ENCODE measurements at places on chromosomes 6 and 20.

GRCh38 chr20:50194422-50194830, 3.8 kb downstream of the CEBPB start:
- DNase-seq = no peak

- DNase-seq = no peak
These were observed 31.9 kb downstream of the TTI1 start for GRCh38 chr20:38001173-38001875.

DNA sequence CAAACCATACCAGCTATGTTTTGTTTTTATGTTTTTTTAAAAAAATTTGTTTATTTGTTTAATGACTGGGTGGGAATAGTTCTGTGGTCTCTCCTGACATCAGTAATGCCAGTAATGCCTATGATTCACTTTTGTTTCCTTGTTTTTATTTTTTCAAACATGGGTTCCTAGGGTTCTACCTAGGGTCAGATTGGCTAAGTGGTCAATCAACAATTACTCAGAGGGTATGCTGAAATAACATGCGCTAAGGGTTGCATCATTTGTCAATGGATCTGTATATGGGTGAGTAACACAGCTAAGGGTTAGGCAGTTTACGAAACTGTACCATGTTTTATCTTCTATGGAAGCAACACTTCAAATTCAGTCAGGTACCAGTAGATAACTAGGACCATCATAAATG, 583.8 kb upstream of the GJE1 start:
- DNase-seq = no peak

- no peak for DNase-seq
These were observed 34.7 kb upstream of the ADGRF4 start for GRCh38 chr6:47663462-47664216.

GRCh38 chr6:161853657-161854056, 579.8 kb upstream of the AGPAT4 start:
- no peak for DNase-seq

DNA sequence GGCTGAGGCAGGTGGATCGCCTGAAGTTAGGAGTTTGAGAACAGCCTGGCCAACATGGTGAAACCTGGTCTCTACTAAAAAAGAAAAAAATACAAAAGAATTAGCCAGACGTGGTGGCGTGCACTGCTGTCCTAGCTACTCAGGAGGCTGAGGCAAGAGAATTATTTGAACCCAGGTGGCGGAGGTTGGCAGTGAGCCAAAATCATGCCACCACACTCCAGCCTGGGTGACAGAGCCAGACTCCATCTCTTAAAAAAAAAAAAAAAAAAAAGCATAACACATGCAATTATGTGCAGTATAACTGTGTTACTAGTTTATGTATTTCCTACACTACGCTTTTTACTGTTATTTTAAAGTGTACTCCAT, 31.9 kb upstream of the FAM135A start:
- no peak for DNase-seq

DNA sequence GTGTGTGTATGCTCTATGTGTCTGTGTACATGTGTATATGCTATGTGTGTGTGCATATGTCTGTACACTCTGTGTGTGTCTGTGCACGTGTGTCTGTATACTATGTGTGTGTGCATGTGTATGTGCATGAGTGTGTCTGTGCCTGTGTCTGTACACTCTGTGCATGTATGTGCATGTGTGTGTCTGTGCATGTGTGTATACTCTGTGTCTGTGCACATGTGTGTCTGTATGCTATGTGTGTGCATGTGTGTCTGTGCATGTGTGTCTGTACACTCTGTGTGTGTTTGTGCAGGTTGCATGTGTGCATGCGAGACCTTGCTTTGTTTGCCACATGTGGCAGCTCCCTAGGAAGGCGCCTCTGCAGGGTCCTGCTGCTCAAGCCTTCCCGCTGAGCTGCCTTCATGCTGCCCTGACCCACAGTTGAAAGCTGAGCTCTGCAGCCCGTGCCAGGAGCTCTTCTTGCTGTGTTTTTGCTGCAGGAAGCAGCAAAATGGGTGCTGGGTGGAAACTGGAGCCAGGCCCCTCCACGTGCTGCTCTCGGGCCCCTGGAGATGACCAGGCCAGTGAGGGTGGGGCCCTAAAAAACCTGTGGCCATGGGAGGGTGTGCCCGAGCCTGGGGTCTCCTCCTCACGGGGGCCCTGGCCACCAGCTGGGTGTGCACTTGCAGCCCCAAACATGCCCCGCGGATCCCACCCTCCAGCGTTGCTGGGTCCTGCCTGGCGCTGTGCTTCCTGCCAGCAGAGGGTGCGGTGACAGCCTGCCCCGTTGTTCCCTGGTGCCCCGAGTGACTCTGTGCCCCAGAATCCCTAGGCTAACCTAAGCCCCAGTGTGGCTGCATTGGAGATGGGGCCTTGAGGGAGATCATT, 109.1 kb downstream of the DACT2 start:
- DNase-seq = no peak

GRCh38 chr20:2699775-2700413, 7.3 kb downstream of the EBF4 start:
- no peak for DNase-seq

DNA sequence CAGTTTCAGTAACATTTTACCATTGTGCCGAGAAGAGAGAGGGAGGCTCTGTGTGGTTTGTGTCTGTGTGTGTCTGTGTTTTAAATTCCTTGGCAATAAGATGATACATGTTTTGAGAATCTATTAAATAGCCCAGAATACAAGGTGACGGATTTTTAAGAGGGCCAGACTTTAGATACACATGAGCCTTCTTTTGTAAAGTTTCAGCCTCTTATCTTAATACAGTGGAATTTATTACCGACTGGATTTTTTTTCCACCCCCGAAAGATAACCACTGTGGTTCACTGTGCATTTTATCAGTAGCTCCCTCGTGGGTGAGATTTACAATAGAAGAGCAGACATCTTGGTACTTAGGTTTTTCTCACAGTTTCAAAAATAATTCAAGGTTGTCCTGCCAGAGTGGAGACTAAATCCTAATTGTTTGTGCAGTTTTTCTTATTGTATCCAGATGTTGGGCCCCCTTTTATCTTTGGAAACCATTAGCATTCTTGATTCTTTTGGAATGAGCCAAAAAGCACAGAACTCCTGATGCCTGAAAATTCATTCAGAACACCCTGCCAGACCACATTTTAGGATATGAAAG, 49.9 kb downstream of the STK4 start:
- no peak for DNase-seq

GRCh38 chr6:6284221-6284966, 36.1 kb downstream of the F13A1 start:
- DNase-seq = no peak

DNA sequence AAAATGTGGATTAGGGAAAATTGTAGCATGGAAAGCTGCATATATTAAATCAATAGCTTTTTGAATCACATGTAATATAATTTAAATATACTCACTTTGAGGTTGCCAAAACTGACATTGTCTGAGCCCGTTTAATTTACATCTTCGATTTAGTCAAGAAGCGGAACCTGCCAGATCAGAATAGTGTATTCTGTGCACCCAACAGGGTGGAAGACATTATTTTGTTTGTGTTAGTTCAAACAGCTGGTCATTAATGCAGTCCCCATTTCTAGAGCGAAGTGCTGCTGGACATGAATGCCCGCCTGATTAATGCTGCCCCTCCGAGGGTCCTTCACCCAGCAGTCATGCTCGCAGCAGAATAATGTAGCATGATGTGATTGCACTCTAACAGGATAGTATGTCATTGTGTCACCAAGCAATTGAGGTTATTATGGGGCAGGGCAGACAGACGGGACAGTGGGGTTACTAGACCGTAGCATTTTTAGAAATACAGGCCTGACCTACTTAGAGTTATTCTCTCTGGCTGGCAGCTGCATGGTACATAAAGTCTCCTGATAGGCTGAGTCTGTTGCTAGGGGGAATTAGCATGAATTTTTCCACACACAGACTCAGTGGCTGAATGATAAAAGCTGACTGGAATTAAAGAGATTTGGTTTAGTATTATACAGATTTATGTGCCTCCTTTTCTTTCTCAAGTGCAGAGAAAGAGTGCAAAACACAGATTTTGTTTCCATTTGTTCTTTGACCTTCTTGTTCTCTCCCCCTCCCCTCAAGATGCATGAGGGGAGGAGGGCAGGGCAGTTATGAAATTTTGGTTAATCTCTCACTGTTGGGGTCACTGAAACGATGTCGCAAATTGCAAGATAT, 147.1 kb downstream of the PRL start:
- no peak for DNase-seq

DNA sequence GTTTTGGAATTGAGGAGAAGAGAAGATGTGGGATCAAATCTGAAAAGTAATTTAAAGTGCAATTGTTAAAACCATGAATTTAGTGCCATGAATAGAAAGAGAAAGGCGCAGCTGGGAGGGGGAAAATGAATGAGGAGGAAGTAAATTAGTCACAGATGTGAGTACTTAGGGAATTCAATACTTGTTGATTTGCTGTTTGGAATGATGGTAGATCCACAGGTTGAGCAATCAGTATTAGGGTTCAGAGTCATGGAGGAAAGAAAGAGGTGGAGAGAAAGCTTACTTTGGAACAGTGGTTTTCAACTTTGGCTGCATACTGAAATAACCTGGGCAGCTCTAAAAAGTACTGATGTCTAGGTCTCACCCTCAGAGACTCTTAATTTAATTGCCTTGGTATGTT, 229.7 kb upstream of the ASCC3 start:
- DNase-seq = no peak

GRCh38 chr6:113735491-113735890, 121.7 kb upstream of the MARCKS start:
- DNase-seq = no peak

- no peak for DNase-seq
These were observed 387.0 kb downstream of the SYNE1 start for GRCh38 chr6:152250127-152250526.

DNA sequence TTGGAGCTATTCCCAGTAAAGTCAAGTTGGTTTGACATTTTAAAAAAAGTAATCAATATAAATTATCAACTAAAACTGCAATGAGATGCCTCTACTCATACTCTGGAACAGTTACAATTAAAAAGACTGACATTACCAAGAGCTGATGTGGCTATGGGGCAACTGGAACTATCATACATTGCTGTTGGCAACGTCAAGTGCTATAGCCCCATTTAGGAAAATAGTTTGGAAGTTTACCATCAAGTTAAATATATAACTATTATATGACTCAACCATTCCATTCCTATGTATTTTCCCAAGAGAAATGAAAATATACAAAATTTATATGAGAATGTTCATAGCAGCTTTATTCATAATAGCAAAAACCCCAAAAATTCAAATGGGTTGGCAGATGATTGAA, 111.4 kb upstream of the HDGFL1 start:
- DNase-seq = no peak

- no peak for DNase-seq
These were observed 402.2 kb downstream of the GJA1 start for GRCh38 chr6:121837545-121838229.

GRCh38 chr20:5687884-5688283, 62.3 kb upstream of the SHLD1 start:
- DNase-seq = no peak

- no peak for DNase-seq
These were observed 60.1 kb upstream of the SPDEF start for GRCh38 chr6:34616227-34616585.

- DNase-seq = no peak
These were observed 23.1 kb downstream of the STK35 start for GRCh38 chr20:2124564-2125213.

GRCh38 chr20:17559338-17559737, 10.5 kb upstream of the DSTN start:
- DNase-seq = no peak

GRCh38 chr6:12170351-12171092, 119.6 kb upstream of the EDN1 start:
- DNase-seq = no peak

GRCh38 chr20:58839991-58840747, 10.5 kb downstream of the GNAS-AS1 start:
- no peak for DNase-seq

DNA sequence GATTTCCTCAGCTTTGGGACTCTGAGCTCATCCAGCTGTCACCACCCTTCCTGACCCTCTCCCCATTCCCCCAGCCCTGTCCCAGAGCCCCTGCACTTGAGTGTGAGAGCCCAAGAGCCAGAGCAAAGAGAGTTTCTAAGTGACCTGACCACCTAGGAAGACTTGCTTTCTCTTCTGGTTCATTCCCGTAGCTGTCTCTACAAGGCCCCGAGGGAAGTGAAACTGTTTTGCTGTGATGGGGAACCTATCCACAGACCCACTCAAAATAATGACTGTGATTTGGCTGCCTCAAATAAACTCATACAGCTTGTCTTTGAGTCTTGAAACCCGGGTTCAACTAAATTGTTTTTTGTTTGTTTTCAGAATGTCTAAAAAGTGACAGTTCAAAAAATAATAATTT, 74.6 kb upstream of the XRN2 start:
- no peak for DNase-seq

Measured in hematopoietic multipotent progenitor cell treated with erythropoietin and hydrocortisone succinate and interleukin-3 and kit ligand, for 17 days (in vitro differentiated cells).